Left cardiac atrium (tissue), 4 donors: ENCODE measurements at places on chromosomes 11 and 22. TPM values are rescaled to one million over a fixed set of nuclear protein-coding genes. Genes with fewer than 3 reads are reported as not detected.

RAB3IL1 gene
- total RNA-seq: 21.8 TPM

BCO2 gene
- 53.3 TPM for total RNA-seq

ZBTB16 gene
- total RNA-seq: 65.2 TPM

LINC01488 gene
- 0.06 TPM for total RNA-seq

RTN3 gene
- total RNA-seq: 92.5 TPM

HEPN1 gene
- not detected for total RNA-seq

SYVN1 gene
- 41.6 TPM for total RNA-seq
